ENCODE measurements at places on chromosomes 5 and 9.
A peak's percentile ranks its signal among the peaks of the same experiment; 100 is the strongest.

DNA sequence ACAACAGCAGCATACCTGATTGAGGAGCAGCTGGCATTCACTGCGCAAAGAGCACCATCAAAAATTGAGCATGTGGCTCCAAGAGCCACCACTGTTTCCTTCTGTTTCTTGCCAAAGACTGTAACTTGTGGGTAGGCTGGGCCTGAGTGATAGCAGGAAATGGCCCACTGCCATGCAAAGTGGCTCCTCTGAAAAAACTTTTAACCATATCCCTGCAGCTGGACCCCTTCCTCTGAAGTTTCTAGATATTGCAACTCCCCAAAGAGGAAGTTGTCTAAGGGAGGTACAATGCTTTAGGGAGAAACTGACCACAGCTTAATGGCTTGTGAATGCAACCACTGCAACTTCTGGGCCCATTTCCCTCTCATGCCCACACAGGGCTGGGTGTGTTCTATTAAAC lies 355.4 kb upstream of the PDE4D start:
- DNase-seq: no peak

DNA sequence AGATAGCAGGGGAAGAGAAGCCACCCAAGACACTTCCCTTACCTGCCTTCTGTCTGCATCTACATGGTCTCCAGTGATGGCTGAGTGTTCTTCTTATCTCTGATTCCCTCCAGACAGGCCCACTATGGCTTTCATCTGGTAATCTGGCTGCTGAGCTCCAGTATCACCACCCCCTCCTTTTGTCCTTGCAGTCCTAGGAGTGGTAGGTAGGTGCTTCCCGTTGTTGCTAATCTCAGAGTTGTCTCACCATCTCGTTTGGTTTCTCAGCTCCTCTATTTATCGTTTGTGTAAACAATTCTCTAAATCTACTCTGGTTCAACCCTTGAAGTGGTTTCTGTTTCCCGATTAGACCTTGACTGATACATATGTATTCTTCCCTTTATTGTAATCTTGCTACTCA lies 243.8 kb upstream of the RFX3 start:
- DNase-seq: no peak

- no peak for DNase-seq
Measured at GRCh38 chr9:14533867-14534640, 159.2 kb downstream of the ZDHHC21 start.

- DNase-seq: no peak
Measured at GRCh38 chr5:72387985-72388384, 67.8 kb downstream of the PTCD2 start.

- DNase-seq: peak; percentile 76
Measured at GRCh38 chr5:181181650-181182565, 23.1 kb downstream of the TRIM7 start.

- DNase-seq: no peak
Measured at GRCh38 chr9:77451507-77451906, 196.6 kb downstream of the GNA14 start.

DNA sequence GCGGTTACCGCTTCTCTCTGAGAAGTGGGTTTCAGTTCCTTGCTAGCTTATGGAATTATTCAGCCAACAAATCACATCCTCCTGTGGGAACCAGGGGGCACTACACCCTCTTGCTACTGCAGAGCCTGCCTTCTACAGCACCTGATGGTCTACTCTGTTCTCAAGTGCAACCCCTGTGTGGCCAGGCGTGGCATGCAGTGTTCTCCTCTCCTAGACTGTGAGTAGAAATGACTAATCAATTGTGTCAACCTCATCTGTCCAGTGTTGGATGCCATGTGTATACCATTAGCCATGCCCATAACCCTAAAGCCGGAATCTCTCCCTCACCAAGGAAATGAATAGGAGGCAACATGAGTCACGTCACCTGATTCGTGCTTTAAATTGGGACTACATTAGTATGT lies 117.2 kb upstream of the LIFR start:
- no peak for DNase-seq

DNA sequence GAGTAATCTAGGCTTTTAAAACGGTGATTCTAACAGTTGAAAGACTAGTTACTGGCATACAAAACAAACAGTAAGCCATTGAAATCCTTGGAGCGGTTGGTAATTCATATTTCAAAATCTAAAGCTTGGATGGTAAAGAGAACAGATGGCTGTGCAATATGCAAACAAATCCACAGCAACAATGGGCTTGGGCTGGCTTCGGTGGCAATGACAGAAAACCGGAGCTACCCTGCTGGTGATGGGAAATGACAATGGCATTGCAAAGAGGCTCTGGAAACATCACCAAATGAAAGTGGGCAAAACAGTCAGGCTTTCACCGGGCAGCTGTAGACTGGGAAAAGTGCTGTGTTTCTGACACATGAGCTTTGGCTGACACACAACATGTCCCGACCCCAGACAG lies 42.2 kb downstream of the MED27 start:
- no peak for DNase-seq

DNA sequence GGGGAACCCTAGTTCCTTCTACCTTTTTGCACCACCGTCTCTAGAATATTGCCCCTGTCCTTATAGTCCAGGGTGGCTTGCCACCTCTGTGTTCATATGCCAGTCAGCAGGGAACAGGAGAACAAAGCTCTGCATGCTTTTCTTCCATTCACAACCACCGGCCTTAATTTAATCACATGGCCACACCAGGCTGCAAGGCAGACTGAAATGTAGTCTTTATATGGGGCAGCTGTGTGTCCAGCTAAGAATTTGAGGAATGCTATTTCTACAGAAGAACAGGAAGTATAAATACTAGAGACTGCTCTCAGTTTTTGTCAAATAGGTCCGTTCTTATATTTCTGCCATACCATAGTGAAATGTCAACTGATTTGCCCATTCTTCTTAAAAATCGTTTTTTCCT lies 5.8 kb downstream of the C5orf22 start:
- no peak for DNase-seq

GRCh38 chr9:132703336-132703735 lies 33.1 kb downstream of the GTF3C4 start:
- no peak for DNase-seq

GRCh38 chr5:759781-760362 lies 24.7 kb downstream of the ZDHHC11B start:
- no peak for DNase-seq

- peak; percentile 49 for DNase-seq
Measured at GRCh38 chr9:78133751-78134150, 102.1 kb upstream of the CEP78 start.

DNA sequence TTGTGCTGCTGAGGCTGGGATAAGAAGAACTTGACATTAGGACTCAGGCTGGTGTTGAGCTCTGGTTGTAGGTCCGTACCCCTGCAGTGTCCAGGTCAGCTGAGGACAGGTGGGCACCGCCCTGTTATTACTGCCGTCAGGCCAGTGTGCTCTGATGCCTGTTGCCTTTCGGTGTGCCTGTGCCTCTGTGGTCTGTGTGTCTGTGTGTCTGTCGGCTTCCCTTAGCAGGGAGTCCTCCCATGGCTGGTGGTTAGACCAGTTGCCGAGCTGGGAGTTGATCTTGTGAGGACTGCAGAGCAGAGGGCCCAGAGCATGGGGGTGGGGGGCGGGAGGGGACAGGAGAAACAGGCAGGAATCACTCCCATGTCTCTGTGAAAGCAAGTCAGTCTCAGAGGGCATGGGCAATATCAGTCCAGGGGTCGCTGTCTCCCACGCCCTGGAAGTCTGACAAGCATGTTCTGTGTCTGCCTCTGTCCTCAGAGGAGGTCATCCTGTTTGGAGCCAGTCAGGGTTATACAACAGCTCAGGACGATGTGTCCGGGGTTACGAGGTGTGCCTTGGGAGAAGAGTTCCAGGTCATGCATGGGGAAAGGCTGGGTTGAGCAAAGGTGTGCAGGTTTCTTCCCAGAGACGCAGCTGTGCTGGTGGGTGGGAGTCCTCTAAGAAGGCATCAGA lies 67.3 kb upstream of the GARNL3 start:
- no peak for DNase-seq

GRCh38 chr9:82558855-82559630 lies 503.9 kb downstream of the RASEF start:
- no peak for DNase-seq

DNA sequence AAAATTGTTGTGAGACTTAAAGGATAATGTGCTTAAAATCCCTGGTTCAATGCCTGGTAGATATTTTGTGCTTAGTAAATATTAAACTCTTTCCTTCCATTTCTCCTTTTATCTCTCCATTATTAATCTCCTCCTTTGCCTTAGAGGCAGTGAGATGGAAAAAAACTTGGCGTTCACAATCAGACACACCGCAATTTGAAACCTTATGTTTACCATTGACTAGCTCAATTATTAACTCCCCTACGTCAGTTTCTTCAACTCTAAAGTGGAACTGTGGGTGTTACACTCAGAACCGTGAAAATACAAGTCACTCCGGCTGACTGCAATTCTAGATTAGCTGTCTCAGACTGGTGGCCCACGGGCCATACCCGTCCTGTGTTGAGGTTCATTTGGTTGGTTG lies 327.2 kb downstream of the DEPDC1B start:
- no peak for DNase-seq

DNA sequence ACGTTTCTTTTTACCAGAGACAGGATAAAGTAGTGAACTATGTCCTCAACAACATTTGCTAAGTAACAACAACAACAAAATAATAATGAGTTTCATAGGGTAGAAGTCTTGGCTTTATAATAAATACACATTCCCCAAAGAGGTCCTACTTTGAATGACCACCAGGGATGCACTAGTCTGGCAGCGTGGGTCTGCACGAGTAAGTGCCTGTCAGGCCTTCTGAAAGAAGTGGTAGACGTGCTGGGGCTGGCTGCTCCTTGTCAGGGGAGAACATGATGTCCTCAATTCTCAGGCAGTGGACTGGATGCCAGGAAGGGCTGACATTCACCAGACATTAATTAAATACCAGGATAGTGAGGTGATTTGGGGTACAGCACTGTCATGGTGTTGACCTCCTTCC lies 331.1 kb downstream of the TMEM38B start:
- no peak for DNase-seq

- peak; percentile 34 for DNase-seq
Measured at GRCh38 chr5:56984445-56984844, 32.5 kb upstream of the MIER3 start.

DNA sequence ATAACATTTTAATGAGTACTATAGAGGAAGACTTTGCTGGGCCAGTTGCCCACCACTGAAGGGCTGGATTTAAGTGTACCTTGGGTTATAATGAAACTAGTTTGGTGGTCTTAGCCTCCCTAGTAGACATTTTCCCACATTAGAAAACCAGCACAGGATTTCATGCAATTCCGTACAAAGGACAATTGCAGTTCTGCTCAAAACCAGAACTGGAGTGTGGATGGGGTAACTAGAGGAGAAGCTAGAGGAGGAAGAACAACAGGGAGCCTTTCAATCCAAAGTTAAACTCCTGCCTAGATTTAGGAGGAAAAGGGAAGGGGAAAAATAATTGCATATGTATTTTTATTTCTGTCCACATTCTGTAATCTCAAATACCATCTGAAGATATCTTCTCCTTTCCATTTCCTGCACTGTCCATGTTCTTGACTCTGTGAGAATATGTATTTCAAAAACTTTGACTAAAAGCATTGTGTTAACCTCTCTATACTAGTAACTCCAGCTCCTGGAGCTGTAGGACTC lies 97.5 kb upstream of the SSBP2 start:
- DNase-seq: no peak

Data from activated CD4-positive, alpha-beta T cell treated with anti-CD3 and anti-CD28 coated beads, Interleukin-10, Interleukin-2, amounts not matched to agents 100 ng/mL and 50 ng/mL, durations not matched to agents 16 hours and 8 hours (primary cell).